ENCODE measurements at places on chromosomes 3 and 15.
A peak's percentile ranks its signal among the peaks of the same experiment; 100 is the strongest.

- no peak for DNase-seq
These were observed 325.2 kb downstream of the ZBBX start for GRCh38 chr3:167054926-167055325.

GRCh38 chr15:20358066-20358778 lies 183.4 kb downstream of the GOLGA6L6 start:
- DNase-seq: no peak

DNA sequence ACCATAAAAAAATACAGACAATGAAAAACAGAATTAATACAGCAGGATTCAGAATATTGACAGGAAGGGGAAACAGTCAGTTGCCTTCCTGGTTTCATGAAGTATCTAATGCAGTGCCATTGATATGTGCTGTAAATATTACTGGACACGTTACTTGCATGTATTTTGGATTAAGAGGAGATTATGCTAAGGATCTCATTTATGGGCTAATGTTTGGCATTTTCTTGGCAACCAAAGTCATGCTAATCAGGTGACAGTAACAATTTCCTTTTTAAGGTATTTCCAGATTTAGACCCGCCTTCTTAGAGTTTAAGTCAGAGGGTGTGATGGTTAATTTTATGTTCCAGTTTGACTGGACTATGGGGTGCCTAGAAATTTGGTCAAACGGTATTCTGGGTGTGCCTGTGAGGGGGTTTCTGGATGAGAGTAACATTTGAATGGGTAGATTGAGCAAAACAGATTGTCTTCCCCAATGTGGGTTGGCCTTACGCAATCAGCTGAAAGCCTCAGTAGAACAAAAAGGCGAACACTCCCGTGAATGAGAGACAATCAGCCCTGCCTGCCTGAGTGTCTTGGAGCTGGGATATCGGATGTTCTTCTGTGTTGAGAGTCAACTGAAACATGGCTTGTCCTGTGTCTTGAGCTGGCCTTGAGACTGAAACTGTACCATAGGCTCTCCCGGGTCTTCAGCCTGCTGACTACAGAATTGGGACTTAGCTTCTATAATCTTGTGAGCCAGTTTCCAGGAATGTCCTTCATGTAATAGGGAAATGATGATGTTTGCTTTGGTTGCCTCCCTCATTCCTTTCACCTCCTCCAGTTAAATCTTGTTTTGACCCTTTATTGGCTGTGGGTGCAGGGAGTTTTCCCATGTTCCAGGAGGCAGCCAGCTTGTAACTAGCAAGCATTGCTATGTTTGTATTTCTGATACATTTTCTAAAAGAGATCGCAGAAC lies 10.5 kb downstream of the SQOR start:
- DNase-seq: peak; percentile 61

DNA sequence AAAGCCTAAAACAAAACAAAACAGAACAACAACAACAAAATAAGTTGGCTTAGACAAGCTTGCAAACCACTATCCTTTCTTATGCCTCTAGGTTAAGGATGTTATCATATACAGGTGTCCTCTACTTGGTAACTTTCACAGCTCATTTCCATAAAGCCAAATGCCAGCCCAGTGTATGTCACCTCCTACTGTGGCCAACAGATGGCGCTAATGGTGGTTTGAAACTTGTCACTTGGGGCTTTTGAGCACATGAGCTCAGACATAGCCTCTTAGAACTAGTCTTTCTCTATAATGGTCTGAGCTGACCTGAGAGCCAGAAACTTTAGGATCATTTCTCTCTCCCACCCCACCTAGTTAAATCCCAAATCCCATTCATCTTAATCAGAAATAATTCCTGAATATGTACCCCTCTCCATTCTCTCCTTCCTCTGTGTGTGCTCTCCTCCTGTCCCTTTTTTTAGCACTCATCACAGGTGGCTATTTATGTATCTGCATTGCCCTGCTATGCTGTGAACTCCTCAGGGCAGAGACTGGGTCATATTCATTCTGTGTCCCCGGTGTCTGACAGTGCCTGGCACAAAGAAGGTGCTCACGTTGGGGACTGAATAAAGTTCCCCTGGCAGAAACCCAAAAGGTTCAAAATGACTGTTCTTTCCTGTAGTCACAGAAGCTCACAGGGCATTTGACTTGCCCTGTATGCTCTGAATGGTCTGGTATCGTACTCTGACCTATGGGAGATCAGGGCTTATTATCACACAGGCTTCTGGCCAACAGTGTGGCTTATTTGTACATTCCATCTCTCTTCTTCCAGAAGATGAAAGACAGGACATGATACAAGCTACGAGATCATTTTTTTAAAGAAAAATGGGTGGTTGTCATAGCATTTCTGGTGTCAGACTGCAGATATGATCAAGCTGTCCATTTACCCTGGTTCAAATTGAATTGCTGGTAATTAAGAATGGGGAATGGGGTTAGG lies 319.3 kb upstream of the AZI2 start:
- peak; percentile 78 for DNase-seq

- no peak for DNase-seq
These were observed 159.7 kb downstream of the SEMA6D start for GRCh38 chr15:47876986-47877385.

DNA sequence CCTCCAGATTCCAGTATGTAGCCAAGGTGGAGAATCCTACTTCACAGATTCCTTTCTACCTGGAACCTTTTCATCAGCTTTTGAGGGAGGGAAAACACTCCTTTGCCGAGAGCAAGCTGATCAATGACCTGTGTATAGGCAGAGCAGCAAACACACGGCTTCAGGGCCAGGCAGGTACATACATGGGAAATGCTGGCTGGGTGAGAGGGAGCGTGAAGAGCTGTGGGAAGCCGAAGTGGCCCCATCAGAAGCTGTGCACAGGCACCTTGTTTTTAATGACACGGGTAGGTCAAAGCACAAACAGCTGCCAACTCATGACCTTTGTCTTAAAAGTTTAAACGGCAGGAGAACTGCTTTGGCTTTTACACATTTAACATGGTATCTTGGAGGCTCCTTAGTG lies 25.3 kb downstream of the STARD5 start:
- DNase-seq: no peak

DNA sequence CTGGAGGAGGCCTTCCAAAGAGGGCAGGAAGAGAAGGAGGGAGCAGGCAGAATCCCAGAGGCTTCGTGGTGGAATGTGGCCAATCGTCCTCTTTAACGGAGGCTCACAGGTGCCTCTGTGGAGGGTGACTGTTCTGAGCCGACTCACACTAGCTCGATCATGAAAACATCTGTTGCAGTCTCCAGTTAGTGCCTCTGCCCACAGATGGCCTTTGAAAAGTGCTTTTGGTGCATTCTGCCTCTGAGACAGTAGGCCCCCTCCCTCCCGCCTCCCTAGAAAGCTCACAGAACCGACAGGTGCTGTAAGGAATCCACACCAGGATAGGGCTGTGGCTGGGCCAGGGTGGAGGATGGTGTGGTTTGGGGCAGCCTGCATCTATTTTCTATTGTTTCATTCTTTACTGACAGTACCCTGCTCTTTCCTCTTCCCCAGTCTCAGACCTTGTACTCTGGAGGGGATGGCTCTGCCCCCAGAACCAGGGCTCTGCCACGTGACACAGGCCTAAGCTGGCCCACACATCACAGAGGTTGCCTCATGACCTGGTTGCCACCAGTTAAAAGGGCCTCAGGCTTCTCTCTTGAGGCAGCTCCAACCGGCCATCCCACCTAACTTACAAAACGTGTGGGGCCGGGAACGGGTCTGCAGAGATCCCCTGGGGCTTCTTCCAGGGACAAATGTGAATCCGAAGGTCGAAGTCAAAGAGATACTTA lies 27.2 kb upstream of the PIGZ start:
- DNase-seq: no peak

GRCh38 chr3:184306341-184306972 lies 7.4 kb downstream of the PSMD2 start:
- DNase-seq: no peak

DNA sequence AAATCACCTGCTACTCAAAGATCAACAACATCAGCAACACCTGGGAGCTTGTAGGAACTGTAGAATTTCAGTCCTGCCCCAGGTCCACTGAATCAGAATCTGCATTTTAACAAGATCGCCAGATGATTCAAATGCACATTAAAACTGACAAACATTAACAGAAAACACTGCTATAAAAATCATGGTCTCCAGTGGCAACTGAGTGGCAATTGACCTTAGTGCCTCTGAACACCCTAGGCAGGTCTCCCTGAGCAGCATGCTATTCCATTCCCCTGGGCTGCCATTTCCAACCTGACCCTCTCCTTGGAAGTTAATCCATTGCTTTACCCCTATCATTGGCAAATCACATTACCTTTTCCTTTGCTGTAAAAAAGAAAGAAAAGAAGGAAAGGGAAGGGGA lies 23.0 kb upstream of the TOP2B start:
- DNase-seq: no peak

DNA sequence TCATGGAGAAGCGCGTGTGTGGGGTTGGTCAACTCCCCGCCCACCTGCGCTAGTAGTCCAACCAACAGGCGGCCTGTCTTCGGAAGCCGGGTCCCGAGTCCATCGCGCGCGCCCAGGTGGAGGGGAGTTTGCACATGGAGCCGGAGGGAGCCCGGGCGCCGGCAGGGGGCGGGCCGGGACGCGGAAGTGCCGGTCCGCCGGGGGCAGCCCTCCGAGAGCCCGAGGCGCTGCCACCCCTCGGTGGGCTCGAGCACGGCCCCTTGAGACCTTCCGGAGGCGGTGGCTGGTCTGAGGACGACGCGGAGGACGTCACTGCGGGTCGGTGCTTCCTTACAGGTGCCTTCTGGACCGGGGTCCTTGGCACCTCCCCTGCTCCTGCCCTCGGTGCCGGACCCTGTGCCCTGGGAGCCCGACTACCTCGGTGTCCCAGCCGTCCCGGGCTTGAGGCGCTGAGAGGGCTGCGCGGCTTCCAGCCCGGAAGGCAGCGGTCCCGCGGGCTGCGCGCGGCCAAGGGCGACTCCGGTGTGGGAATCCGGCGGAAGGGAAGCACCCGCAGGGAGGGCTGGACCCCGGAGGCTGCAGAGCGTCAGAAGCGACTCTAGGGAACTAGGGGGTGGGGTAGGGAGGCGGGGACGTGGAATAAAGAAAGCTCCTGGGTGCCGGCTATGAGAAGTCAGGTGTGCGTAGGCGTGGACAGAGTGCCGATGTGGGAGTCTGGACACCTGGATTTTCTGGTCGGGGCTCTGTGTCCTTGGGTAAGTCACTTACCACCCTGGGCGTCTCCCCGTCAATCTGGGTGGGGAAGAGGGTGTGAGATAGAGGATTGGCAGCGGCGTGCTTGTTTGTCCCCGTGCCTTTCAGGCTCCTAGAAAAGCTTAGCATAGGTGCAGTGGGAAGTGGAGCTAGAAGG lies 212.3 kb downstream of the FGF12 start:
- no peak for DNase-seq

DNA sequence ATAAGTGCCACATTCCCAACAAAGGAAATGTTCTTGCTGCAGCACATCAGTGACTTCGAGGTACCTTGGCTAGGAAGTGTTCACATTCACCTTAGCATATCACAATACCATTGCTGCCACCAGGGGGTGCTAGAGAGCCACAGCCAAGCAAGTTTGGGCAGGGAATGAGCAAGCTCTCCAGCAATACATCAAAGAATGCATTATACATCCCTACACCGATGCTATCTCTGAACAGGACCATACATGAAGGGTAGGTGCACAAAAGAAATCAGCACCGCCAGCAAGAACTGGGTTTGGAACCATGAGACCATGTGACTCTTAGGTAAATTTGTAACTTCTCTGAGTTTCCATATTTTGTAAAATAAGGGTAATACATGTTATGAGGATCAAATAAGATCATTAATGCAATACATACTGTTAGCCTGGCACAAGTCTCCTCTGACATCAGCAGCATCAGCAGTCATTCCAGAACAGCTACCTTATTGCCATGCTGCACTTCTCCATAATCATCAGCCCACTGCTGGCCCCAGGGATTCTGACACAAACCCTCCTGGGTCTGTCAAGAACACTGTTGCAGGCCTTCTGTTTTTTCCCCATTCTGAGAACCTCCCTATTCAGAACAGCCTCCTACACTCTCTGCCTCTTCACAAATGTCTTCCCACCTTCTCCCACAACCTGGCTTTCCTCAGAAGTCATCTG lies 37.5 kb downstream of the RYK start:
- peak; percentile 86 for DNase-seq

DNA sequence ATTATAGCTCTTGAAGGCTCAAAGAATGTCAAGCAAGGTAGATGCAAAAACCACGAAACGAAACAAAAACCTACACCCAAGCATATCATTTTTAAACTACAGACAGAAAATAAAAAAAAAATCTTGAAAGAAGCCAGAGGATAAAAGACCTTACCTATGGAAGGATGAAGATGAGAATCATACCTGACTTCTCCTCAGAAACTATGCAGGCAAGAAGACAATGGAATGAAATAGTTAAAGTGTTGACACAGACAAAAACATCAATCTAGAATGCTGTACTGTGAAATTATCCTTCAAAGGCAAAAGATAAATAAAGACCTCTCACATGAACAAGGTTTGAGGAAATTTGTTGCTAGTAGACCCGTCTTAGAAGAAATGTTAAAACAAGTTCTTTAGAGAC lies 372.0 kb downstream of the ZIC4 start:
- no peak for DNase-seq

- peak; percentile 92 for DNase-seq
These were observed 40.8 kb downstream of the EOMES start for GRCh38 chr3:27681249-27681748.

DNA sequence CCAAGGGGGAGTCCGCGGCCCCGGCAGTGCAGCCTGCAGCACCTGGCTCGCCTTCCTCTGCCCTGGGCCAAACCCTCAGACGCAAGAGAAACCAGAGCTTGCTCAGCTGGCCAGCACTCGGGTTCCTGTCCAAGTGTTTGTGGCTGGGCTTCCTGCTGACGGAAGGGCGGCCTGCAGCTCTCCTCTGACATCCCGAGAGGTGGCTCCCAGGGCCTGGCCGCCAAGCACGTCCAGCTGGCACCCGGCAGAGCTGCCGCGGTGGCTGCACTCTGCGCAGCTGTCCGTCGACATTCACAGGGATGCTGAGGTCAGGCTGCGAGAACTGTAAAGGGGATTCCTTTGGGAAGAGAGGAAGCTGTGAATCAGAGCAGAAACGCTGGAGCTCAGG lies 85.6 kb downstream of the CPN2 start:
- DNase-seq: peak; percentile 99

DNA sequence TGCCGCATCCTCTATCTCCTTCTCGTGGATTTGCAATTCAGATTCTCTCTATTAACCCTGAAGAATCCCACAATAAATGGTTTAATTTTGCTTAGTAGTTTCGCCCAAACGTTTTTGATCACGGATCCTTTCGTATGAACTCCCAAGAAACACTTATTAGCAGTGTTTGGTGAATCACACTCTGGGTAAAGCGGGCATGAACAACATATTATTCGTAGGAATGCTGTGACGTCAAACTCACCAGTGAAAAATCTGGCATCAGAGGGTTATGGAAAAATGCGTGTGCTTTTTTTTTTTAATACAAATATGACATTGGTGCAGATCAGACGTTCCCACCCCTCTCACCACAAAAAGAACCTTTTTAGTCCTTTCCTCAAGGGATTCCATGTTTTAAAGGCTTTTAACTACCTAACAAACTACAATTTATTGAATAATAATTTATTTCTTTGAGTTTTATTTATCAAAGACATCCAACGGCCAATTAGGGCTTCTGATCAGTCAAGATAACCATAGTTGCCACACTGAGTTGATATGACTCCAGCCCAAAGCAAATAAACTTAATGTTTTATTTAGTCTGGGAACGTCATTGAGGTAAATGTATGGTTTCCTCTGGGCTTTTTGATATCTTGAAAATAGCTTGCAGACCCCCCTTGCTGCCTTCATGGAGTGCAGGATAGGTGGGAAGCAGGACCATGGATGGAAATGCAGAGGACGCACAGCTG lies 45.5 kb upstream of the CGNL1 start:
- DNase-seq: no peak
